ENCODE measurements at places on chromosomes 4 and X.

DNA sequence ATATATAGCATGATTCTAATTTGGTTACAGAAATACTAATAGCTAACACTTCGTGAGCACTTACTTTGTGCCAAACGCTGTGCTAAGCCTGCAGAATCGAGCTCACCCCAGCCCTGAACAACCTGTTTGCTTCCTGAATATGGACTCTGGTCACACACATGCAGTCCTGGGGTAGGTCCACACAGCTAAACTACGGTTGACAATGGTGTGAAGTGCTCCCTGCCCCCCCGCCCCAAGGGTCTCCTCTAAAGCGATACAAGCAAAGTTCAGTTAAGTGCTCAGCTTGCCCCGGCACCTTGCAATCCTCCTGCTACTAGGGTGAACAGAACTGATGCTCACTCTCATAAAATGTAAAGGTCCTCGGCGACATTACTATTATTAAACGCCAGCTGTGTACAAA is 879 bp downstream of the FOXP3 start:
- no peak for DNase-seq

DNA sequence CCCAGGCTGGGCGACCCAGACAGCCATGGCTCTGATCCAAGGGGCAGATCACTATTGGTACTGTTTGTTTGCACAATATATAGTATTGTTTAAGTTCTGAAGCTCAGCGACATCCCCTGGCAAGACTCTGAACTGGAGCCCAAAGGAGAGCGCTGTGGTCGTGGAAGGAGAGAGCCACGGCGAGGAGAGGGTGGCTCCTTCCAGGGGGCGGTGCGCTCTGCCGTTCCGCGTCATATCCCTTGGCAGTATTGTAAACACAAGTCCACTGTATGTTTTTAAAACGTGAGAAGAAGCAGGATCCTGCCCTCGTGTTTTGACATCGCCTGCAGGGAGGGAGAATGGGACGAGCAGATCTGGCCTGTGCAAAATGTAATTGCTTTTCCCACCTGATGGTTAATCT is 185.5 kb downstream of the RAB28 start:
- no peak for DNase-seq

DNA sequence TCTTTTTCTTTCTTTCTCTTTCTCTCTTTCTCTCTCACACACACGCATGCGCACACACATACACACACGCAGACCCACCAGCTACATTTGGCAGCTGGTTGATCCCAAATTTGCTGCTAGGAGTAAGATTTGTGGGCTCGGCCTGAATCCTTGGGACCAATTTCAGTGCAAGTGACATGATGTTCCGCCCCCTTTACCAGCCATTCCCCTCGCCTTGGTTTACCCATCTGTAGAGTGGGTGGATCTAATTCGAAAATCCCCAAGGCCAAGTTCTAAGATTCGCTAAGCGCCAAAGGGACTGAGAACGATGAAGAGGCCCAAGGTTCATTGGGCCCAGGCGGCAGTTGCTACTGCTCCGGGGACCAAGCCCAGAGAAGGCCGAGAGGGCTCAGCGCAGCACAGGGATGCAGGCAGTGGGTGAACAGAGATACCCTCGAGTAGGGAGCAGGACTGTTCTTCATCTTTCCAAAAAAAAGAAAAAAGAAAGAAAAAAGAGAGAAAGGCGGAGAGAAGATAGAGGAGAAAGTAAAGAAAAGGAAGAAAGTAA is 5.8 kb downstream of the NKX3-2 start:
- no peak for DNase-seq

DNA sequence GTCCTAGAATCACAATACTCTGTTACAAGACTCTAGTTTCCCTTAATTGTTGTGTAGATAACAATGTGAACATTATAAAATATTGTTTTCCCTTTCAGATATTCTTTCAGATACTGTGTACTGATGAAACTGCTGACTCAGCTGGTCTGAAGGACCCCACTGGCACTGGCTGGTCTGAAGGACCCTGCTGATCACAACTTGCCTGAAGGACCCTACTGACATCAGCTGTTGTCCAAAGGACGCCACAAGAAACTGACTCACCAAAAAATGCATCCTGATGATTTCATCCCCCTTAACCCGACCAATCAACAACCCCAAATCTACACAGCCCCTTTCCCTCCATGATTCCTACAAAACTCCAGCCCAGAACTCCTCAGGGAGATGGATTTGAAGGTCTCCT is 258.8 kb upstream of the GNPDA2 start:
- no peak for DNase-seq

DNA sequence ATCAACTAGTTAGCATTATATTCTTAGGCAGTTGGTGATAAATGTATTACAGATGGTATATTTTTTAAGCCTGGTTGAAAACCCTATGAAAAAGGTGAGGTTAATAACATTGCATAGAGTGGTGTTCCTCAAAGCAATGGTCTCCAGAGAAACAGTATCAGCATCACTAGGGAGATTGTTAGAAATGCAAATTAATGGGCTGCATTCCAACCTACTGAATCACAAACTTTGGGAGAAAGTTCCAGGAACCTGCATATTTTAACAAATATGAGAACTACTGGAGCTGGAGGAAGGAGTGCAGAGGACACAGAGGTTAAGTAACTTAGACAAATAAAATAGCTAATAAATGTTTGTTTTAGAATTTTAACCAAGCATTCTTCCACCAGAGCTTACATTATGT is 166.9 kb upstream of the PCDH10 start:
- no peak for DNase-seq

- no peak for DNase-seq
Measured at GRCh38 chr4:17788956-17789355, 7.5 kb upstream of the FAM184B start.

DNA sequence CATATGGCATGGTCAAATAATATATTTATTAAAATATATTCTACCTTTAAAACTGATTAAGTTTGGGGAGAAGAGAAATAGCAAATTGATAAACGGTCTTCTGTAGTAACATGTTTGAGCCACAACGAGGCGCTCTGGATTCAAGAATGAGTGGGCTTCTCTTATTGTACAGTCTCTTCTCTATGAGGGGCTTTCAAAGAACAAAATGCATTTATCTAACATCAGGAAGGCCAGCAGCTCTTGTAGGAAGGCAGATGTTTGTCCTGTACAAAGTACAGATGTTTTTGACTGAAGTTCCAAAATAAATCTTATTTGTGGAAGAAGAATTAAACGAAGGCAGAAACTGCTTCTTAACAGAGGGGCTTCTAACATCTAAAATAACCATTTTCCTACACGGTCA is 153.6 kb downstream of the RASL11B start:
- peak; percentile 4 for DNase-seq

- DNase-seq: no peak
Measured at GRCh38 chr4:112141366-112142138, 3.7 kb upstream of the FAM241A start.

GRCh38 chr4:134382478-134383227 is 181.1 kb upstream of the PABPC4L start:
- no peak for DNase-seq

- DNase-seq: no peak
Measured at GRCh38 chr4:165784672-165785071, 88.4 kb upstream of the TLL1 start.

- DNase-seq: no peak
Measured at GRCh38 chr4:173001571-173001970, 167.0 kb upstream of the GALNT7 start.

- DNase-seq: no peak
Measured at GRCh38 chrX:118212817-118213183, 96.2 kb upstream of the KLHL13 start.

GRCh38 chrX:17397074-17397473 is 22.1 kb downstream of the NHS start:
- no peak for DNase-seq

GRCh38 chr4:114040319-114041116 is 61.1 kb upstream of the ARSJ start:
- DNase-seq: no peak

GRCh38 chr4:142480244-142480643 is 365.9 kb downstream of the INPP4B start:
- no peak for DNase-seq

GRCh38 chrX:32293962-32294700 is 917.2 kb downstream of the DMD start:
- DNase-seq: no peak

DNA sequence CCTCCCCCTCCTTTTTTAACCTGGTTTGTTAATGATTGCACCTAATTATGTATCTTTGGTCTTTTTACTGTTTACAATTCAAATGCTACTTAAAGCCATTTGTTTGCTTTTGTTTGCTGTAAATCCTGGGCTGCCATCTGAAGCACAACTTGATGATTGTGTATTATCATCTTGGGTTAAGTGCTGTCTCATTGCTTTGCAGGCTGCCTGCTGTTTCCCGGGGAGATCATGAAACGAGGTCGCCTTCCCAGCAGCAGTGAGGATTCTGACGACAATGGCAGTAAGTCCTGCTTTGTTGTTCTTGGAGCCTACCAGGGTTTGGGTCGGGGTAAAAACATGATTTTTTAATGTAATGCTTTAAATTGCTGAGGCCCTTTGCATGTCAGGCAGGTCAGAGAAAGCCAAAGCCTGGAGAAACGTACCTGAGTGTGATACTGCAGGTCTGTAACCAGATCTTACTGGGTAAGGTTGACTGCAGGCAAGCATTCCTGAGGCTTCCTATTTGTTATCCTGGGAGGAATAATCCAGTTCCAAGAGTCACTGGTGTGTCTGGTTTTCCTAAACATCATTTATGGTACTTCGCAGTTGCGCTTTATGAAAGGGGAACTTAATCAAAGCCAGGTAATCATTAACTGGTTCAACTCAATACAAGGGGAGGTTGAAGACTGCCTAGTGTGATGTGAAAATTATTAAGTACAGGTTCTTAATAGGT is 22.2 kb downstream of the JADE1 start:
- DNase-seq: no peak

DNA sequence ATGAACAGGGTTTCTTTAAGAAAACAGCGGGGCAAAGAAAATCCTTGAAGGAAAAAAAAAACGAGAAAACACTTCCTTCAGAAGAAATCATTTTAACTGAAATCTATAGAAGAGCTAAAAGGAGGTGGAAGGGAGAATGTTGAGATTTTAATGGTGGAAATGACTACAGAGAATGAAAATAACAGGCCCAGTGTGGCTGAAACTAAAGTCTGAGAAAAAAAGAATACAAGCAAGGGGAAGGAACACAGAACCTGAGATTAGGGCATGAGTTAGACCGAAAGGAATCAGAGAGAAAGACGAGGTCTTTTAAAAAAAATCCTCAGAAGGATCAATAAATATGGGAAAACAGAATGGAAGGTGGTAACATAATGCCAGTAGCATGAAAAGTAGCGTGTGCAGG is 1230.0 kb upstream of the TENM3 start:
- DNase-seq: no peak

DNA sequence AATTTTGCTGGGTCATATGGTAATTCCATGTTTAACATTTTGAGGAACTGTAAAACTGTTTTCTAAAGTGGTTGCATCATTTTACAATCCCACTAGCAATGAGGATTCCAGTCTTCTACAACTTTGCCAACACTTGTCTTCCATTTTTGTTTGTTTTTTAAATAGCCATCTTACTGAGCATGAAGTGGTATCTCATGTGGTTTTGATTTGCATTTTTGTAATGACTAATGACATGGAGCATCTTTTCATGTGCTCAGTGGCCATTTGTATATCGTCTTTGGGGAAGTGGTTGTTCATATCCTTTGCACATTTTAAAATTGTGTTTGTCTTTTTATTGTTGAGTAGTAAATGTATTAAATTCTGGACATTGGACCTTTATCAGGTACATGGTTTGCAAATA is 94.7 kb downstream of the TMEM131L start:
- DNase-seq: no peak

Data from stimulated activated CD4-positive, alpha-beta T cell treated with anti-CD3 and anti-CD28 coated beads, Interleukin-4, amount 100 ng/mL, for 1 hour (primary cell).